ENCODE measurements at places on chromosomes 7 and 10.

DNA sequence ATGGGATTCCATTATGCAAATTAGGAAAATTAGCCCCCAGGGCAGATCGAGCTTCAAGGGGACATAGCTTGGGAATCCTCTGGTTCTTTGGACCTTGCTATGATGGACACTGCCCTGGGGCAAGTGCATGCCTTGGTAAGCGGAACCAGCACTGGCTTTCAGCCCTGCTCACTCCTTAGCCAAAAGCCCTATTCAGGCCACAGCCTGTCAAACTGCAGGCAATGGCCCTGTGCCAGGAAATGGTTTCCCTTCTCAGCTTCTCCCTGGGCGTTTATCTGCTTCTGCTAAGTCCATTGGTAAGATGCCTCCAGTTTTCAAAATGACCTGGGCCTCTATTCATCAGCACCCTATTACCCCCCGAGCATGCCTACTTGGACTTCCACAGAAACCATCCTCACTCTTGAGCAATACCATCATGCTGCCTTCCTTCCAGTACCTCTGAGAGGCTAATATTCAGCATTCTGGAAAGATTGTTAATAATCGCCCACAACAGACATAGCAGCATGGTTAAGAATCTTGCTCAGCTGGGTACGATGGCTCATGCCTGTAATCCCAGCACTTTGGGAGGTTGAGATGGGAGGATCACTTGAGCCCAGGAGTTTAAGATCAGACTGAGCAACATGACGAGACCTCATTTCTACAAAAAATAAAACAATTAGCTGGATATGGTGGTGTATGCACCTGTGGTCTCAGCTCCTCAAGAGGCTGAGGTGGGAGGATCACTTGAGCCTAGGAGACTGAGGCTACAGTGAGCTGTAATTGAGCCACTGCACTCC is 918.6 kb upstream of the AUTS2 start:
- DNase-seq = no peak

GRCh38 chr10:60986791-60987190 is 42.8 kb upstream of the RHOBTB1 start:
- no peak for DNase-seq

GRCh38 chr7:128759242-128759641 is 16.4 kb downstream of the OPN1SW start:
- DNase-seq = no peak

GRCh38 chr7:32200646-32201045 is 130.4 kb upstream of the PDE1C start:
- DNase-seq = no peak

- DNase-seq = no peak
These were observed 2.9 kb downstream of the MRLN start for GRCh38 chr10:59750155-59750945.

- DNase-seq = no peak
These were observed 285.4 kb upstream of the MKI67 start for GRCh38 chr10:128411643-128412042.

GRCh38 chr10:71701496-71702132 is 18.0 kb downstream of the C10orf105 start:
- no peak for DNase-seq

DNA sequence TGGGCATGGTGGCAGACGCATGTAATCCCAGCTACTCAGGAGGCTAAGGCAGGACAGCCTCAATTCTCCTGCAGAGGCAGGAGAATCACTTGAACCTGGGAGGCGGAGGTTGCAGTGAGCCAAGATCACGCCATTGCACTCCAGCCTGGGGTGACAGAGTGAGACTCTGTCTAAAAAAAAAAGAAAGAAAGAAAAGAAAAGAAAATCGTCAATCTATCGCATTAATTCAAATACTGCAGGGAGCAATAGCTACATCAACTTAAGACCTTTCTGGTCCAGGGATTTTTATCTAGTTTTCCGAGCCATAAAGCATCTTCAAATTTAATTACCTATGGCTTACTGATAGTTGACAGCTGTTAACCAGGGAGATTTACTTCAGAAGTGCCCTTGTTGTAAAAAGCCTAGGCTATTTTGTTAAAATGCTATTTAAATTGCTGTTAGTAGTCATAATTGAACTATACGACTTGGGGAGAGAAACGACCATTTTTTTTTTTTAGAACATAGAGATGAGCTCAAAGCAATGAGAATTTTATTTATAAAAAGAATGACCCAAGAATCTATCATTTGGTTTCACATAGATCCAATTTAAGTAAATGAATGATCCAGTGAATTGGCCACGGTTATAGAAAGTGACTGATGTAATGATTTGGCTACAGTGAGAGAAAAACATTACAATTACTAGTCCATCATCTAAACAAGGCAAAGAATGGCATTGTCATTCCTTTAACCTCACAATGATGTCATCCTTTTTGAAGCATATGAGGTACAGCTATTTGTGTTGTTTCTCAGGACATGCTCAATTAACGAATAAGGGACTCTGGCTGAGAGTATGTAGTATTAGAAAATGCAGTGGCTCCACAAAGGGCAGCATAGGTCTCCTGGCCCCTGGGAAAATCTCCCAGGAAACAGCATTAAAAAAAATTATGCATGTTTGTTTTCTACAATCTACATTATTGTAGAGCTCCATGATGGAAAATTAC is 85.3 kb downstream of the SEMA3C start:
- DNase-seq = peak; percentile 36

DNA sequence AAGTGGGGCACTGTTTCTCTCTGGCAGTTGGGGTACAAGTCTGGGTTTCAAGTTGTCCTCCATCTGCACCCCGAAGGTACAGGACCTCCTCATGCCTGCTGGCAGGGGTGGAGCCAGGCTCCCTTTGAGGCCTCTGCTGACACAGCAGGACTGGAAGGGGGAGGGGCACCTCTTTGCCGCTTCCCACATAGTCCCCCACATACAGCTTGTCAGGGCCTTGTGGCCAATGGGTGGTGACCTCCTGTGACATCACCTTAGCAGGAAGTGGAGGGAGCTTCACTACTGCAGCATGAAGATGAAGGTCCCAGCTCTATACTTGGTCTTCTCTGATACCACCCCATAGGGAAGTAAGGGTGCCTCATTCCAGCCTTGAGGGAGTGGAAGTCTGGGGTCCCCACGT is 167.8 kb downstream of the RAMP3 start:
- no peak for DNase-seq

GRCh38 chr10:10847387-10847786 is 170.3 kb upstream of the CELF2 start:
- no peak for DNase-seq

DNA sequence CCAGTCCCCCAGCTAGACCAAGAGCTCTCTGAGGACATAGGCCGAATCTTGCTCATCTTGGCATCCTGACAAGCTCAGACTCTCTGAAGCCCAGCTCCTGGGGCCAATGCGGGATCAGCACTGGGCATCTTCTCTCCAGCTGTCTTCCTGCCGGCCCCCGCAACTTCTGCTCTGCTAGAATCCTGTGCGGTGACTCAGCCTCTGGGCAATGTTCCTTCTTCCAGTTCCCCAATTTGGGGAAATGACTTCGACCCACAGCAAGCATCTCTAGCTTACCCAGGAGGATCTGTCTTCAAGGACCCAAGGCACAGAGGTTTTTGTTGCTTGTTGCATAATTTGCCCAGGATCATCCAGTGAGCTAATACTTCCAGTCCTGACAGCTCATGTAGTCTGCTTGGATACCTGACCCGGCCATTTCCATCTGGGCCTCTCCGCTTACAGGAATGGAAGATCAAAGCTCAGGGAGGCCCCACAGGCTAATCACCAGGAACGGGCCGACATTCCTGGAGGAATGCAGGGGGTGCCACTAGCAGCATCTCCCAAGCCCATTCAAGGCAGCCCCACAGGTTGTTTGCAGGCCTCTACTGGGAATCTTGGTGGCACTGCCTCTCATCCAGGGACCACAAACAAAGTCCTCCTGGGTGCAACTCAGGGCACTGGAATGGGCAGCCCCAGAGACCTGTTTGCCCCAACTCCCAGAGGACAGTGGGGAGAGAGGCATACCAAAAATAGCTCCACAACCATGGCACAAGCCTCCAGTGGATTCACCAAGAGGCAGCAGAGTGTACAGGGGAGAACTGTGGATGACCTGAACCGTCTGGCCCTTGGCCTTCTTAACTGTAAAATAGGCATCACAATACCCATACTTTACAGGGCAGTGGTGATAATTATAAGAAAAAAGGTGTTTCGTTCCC is 151.9 kb downstream of the NEURL1 start:
- peak; percentile 73 for DNase-seq

DNA sequence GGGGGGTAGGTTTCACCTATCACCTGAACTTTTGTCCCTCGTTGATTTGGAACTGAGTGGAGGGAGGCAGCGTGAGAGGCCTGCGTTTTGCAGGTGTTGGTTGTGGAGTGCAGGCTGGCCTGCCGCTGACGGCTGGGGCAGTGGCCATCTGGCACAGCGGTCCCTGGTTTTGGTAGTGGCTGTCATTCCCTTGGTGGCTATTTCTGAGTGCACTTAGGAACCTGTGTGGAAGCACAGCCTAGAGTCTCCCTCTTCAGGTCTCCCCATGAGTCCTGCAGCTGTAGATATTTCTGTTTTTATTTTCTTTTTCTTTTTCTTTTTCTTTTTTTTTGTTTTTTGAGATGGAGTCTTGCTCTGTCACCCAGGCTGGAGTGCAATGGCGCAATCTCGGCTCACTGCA is 129.2 kb downstream of the CUL2 start:
- no peak for DNase-seq

- no peak for DNase-seq
These were observed 11.5 kb downstream of the GSAP start for GRCh38 chr7:77404641-77405040.

GRCh38 chr7:25496476-25497368 is 268.4 kb upstream of the NPVF start:
- DNase-seq = no peak

GRCh38 chr10:88162852-88163251 is 299.4 kb downstream of the PTEN start:
- DNase-seq = no peak

Measured in urothelium cell line (cell line).